NCI-H526 treated with DMSO at 0.1 percent for 48 hours (cell line): ENCODE measurements at places on chromosomes 13 and 19.

- DNase-seq, result no peak
These were observed 3.2 kb downstream of the LRFN1 start for GRCh38 chr19:39317476-39317875.

DNA sequence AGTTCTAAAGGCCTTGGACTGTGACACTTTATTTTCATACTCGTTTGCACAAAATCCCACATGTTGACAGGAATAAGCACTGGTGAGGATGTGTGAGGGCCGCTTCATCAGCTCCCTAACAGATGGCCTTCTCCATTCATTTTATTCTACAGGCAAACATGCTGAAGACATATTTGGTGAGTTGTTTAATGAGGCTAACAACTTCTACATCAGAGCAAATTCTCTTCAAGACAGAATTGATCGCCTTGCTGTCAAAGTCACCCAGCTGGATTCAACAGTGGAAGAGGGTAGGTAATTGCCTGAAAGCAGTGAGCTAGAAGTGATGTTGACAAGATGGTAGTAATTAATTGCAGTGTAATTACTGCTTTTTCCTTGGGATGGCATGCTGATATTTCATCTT, 95.7 kb downstream of the GPR12 start:
- DNase-seq, result no peak

DNA sequence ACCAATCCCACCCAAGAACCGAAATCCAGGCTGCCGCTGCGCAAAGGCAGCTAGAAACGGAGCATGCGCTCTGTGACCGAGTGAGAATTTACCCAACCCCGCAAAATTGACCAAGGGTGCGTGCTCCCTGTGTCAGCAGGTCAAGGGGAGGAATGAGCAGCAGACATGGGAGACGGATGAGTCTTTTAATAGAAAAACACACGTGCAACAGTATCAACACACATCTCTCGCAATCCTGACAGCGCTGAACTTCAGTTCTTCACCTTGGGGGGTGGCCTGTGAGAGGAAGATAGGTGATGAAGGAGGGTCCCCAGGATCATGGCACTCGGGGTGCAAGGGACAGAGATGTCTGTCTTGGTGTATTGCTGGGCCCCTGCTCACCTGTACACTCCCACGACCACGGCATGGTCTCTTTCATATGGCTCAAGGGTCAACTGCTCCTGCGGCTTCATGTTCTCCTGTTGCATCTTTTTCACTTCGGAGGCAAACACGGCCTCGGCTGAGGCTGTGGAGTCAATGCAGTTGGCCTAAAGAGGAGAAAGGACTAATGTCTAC, 402 bp upstream of the DYRK1B start:
- DNase-seq, result no peak

DNA sequence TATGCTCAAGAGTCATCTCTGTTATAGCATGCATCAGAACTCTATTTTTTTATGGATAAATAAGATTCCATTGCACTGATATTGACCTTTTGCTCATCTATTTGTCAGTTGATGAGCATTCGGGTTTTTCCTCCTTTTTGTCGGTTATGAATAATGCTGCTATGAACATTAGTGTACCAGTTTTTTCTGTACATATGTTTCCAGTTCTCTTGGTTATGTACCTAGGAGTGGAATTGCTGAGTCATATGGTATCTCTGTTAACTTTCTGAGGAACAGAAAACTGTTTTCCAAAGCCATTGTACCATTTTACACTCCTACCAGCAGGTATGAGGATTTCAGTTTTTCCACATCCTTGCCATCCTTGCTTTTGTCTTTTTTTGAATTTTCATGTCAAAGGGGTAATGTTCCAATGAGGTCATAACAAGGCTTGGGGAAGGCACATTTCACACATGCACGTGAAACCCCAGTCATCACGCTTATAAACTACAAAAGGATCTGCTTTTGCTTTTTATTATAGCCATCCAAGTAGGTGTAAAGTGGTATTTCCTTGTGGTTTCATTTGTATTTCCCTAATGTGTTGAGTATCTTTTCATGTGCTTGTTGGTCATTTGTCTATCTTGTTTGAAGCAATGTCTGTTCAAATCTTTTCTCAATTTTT, 14.6 kb downstream of the KBTBD7 start:
- no peak for DNase-seq

DNA sequence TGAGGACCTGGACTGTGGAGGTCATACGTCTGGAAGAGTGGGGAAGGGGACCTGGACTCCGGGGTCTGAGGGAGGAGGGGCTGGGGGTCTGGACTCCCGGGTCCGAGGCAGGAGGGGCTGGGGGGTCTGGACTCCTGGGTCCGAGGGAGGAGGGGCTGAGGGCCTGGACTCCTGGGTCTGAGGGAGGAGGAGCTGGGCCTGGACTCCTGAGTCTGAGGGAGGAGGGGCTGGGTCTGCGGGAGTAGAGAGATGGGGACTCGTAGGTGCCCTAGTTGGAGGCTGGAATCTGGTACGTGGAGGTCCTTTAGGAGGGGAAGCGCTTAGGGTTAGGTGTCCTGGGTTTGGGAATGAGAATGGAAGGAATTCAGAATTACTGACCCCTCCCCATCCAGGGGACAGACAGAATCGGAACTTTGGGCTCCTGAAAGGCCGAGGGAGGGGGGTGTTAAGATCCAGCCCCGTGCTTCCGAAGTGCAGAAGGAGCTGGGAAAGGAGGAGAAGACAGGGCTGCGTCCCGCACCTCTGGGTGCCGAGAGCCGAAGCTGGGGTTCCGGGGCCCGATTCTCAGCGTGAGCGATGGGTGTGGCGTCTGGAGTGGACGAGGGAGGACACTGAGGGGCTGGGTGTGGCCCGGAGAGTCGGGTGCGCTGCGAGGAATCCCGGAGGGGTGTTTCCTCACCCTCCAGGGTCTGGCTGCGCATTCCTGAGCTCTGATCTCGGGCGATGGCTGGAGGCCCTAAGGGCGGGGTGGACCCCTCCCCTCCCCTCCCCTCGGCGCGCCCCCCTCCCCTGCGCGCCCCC, 608 bp downstream of the MYADM start:
- no peak for DNase-seq

- no peak for DNase-seq
These were observed 169.1 kb downstream of the CACNA1A start for GRCh38 chr19:13337181-13337580.

GRCh38 chr19:13978351-13979243, 26.3 kb downstream of the DCAF15 start:
- peak; percentile 52 for DNase-seq

DNA sequence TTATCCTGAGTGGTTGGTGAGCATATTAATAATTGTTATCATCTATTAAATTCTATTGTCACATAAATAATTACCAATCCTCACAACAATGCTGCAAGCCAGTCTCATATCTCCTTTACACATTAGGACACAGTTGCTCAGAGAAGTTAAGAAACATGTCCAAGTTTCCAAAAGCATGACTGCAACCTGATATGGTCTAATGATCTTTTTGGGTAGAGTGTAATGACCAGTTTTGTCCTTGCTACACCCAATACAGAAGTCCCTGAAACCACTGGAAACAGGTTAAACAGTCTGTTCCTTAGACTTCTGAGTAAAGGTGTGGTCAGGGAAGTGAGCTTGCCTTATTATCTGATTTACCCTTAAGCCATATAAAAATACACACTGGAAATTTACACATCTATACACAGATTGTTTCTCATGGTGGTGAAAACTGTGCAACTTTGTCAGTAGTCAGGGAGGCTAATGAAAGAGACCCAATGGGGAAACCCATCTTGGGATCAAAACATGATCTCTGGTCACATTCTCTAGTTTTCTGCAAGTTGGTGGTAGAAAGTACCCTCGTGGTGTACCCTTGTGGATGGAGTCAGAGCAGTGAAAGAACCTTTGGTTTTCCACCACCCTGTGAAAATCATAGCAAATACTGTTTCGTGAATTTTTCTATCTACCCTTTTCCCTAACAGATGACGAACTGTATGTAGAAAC, 146.0 kb upstream of the KLF12 start:
- DNase-seq, result no peak

DNA sequence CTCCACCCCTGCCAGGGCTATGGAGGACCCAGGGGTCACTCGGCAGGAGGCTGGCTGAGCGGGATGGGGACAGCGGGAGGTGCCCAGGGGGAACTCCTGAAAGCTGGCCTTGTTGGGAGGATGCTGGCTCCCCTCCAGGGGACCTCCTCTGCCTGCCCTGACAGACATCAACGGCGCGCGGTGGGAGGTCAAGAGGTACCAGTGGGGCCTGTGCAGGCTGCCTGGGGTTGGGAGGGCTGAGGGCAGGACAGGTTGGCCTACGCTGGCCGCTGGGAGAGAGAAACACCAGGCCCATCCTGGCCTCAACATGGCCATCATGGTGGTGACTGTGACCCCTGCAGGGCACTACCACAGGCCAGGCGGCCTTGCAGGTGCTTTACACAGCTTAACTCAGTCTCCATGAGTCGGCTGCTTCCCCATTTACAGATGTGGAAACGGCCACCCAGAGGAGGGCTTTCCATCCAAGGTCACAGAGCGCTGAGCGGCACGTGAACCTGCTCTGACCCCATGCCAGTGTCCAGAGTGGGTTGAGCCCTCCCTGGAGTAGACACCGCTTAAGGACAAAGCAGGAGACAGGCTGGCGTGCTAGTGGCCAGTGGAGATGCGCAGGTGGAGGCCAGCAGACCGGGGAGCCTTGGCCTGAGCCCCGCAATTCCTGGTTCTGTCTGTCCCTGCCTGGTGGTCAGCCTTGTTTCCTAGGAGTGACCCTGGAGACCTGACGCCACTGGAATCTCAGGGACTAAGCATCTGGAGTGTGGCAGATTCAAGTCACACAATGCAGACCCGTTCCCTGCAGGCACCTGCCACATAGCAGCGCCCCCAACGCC, 27.6 kb downstream of the CEBPG start:
- no peak for DNase-seq

DNA sequence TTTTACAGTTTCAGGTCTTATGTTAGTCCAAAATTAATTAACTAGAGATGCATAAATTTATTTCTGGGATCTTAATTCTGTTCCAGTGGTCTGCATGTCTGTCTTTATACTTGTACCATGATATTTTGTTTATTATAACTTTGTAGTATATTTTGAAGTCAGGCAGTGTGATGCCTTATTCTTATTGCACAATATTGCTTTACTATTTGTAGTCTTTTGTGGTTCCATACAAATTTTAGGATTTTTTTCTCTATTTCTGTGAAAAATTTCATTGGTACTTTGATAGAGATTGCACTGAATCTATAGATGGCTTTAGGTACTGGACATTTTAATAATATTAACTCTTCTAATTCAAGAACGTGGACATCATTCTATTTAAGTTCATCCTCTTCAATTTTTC, 304.0 kb downstream of the GPC5 start:
- DNase-seq, result no peak

- DNase-seq, result no peak
These were observed 9.7 kb downstream of the ADAT3 start for GRCh38 chr19:1914826-1915341.

DNA sequence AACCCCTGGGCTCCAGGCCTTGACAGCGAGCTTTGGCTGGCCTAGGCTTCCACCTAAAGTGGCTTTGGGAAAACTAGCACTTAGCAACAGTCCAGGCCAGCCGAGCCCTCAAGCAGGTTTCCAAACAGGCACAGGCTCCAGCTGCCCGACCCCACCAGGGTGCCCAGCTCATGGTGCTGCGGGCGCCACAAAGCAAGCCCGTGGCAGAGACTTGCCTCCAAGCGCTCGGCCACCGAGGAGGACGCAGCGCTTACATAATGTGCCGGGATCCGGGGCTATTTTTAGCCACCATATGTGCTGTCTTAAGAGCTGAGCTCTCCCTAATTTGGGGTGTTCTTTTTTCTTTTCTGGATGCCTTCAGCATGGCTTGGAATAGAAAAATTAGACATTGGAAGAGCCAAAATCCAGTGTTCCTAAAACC, 56.1 kb upstream of the F7 start:
- no peak for DNase-seq

DNA sequence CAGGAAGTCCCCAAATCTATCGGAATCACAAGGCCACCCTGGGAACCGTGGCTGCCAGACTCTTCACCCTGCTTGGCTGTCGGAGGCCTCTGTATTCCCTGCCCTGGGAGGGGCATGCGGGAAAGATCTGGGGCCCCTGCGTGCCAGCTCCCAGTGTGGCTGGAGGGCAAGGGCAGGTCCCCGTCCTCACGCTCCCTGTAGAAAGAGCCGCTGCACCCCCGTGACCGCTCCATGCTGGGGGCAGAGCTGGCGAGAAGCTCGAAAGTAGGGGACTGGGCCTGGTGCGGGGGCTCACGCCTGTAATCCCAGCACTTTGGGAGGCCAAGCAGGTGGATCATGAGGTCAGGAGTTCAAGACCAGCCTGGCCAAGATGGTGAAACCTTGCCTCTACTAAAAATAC, 208.4 kb upstream of the SOX1 start:
- DNase-seq, result no peak

GRCh38 chr19:39017026-39017425, 15.3 kb downstream of the FBXO27 start:
- DNase-seq, result no peak

GRCh38 chr19:51637362-51637978, 7.3 kb upstream of the SIGLEC5 start:
- DNase-seq, result no peak

- DNase-seq, result no peak
These were observed 4.0 kb upstream of the MAST3 start for GRCh38 chr19:18093439-18094161.

DNA sequence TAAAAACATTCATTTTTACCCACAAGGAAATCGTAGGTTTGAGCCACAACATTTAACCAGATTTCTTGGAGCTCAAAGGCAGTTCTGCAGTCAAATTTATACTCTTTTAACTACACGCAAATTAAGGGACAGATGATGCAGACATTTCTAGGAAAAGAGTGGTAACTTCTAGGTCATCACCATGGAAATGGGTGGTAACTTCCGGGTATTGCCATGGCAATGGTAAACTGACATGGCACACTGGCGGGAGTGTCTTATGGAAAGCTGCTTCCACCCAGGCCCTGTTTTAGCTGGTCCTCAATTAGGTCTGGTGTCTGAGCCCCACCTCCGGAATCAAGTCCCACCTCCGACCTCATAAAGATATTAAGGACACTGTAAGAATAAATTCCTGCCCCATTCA, 10.4 kb upstream of the LYPD5 start:
- DNase-seq, result no peak

- DNase-seq, result no peak
These were observed 137.5 kb downstream of the SLITRK6 start for GRCh38 chr13:85661675-85662074.

GRCh38 chr19:40163541-40164129, 27.6 kb upstream of the MAP3K10 start:
- DNase-seq, result no peak

GRCh38 chr13:32225481-32225931, 89.7 kb downstream of the ZAR1L start:
- no peak for DNase-seq

GRCh38 chr13:95752677-95753076, 75.7 kb downstream of the DNAJC3 start:
- no peak for DNase-seq

GRCh38 chr19:7739801-7740681, 7.3 kb downstream of the CD209 start:
- DNase-seq, result no peak

DNA sequence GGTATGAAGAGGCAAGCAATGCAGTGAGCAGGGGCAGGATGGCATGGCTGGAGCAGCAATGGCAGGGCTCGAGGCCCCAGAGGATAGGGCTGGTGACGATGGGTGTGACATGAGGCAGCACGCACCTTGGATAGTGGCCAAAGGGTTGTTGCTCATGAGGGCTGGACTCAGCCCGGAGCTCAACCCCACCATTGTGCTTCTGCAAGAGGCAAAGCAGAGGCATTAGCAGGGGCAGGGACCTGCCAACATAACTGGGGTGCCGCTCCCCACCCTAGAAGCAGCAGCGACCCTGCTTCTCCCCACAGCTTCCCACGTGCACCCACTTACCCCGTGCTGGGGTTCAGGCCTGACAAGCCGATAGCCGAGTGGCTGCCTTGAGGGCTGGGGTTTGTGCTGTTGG, 15.8 kb downstream of the ZNF574 start:
- DNase-seq, result no peak

- DNase-seq, result no peak
These were observed 1320.6 kb downstream of the PCDH9 start for GRCh38 chr13:65909501-65909900.
